Myocyte (in vitro differentiated cells): ENCODE measurements at places on chromosomes 3 and 15. TPM values are rescaled to one million over a fixed set of nuclear protein-coding genes. Genes with fewer than 3 reads are reported as not detected.

Gene MTHFS
- total RNA-seq = 15.0 and 15.7 TPM in 2 replicates

Gene KIF15
- total RNA-seq = 0.47 and 1.2 TPM in 2 replicates

Gene HYAL1
- total RNA-seq = 0.26 and 0.56 TPM in 2 replicates

Gene CELF6
- total RNA-seq = 1.0 and 2.4 TPM in 2 replicates

Gene SCN11A
- not detected in 2 replicates for total RNA-seq
